ENCODE measurements at places on chromosomes 2 and 18.
A peak's percentile ranks its signal among the peaks of the same experiment; 100 is the strongest.

DNA sequence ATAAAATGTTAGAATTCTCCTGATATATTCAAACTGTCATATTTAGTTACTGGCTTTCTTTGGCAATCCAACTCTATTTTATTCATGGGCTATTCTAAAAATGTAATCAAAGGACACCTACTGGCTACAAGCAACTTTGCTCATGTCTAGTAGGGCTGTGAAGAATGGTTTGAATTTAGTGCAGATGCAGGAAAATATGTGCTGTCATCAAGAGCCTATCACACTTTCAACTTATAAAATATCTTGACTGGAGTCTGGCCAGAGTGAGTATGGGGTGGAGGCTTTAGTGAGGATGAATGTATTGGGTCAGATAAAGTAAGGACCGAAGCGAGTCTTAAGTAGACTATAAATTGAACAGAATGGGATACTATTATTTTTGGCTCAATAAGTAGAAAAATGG lies 343.4 kb upstream of the SPRED2 start:
- no peak for DNase-seq

GRCh38 chr2:107108556-107108955 lies 222.6 kb upstream of the ST6GAL2 start:
- DNase-seq: no peak

- no peak for DNase-seq
These were observed 527 bp downstream of the IGFBP5 start for GRCh38 chr2:216694826-216695217.

DNA sequence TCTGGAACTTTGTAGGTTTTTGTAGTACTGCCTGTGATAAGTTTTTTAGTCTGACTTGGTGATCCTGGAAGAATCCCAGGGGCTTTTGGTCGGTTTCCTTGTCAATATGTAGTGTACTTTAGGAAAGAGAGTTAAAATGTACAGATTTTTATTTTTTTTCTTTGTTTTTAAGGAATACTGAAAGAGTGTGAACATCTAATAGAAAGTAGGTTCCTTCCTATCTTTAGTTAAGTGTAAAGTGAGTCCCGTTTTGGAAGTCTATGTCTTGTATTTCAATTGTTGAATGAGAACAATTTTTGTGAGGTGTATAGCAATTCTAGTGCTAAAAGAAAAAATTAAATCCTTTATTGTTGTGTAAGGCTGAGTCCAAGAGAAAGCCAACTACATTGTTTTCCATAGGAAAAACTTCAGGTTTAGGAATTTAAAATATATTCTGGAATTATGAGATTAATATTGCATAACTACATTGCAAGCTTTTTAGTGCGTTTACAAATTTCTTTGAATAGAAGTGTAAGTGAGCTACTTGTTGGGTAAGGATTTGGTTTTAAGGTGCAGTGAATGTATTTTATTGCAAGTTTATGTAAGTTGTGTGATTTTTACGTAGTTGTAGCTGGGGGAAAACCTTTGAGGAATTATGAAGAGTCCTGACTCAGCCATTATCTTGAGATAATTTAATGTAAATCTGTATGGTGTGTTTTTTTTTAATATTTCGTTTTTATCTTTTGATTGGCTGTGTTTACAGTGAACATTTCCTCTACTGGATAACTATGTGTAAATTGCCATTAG lies 1.7 kb downstream of the VAPA start:
- DNase-seq: no peak

DNA sequence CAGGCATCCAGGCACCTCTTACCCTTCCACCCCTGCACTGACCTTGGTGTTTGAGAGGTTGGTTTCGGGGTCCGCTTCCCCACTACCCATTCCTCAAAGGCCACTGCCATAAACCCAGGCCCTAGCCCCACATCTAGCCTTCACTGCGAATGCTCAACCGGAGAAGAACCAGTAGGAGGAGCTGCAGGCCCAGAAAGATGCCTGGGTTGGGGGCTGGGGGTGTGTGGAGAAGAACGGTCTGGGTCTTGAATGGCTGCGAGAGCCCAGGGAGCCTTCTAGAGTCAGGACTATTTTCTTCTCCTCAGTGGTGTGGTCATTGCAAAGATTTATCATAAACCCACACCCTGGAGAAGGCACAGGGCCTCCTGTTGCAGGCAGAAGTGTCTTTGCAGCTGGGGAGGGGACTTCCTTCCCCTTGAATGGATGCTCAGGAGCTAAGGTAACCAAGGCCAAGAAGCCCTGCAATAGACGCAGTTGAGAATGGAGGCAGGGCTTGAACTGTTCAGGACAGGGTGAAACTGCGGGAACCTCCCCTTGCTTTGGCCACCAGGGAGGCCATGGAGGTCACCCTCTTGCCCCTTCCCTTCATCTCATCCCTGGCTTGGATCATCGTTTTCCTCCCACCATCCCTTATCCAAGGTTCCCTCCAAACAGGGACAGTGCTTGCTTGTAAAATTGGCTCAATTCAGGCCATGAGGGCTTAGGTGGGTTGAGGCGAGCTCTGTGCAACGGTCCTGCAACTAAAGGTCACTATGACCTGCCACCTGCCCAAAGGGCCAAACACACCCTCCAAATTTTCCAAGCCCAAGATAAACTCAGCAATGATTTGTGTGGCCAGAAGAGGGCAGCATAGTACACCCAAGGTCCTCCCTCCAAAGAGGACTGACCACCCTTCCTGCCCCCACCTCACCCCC lies 20.9 kb downstream of the THNSL2 start:
- DNase-seq: peak; percentile 74

- no peak for DNase-seq
These were observed 178.3 kb upstream of the DSEL start for GRCh38 chr18:67694787-67695186.

DNA sequence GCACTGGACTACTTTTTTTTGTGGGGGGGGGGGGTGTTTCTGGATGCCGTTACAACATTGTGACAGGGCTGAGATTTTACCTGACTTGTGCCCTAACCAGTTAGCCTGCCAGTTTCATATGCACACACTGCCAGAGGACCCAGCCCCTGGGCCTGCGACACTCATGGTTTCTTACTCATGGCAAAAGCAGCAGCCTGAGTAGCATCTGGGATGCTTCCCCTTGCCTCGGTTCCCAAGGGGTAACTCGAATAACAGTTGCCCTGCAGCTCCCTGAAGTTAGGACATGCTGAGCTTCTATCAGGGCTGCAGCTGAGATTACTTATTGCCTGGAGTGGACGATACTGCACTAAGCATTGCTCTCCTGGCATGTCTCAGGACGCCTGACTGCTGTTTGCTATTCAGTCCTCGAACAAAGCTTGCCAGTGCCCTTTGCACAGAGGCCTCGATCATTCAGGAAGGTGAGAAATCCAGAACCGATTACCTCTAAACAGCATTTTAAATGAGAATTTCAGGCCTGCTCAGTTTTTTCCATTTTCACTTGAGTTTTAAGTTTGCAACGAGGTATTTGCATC lies 47.9 kb downstream of the TRPM8 start:
- no peak for DNase-seq

- DNase-seq: no peak
These were observed 272.9 kb downstream of the SLC8A1 start for GRCh38 chr2:40178971-40179370.

DNA sequence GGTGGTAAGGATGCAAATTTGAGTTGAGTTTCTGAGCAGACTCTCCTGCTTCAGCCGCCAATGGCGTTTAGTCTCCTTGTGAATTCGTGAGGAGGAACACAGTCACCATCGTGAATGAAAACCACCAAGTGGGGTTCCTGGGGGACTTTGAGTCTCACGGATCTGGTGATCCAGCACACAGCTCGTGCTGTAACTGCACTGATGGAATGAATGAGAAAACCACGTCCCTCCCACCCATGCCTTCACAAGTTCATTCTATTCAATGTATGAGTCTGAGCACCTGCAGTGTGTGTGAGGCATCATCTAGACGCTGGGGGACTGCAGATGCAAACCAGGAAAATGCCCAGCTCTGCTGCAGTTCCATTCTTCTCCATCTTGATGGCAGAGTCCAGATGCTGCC lies 127.9 kb downstream of the PIEZO2 start:
- no peak for DNase-seq

DNA sequence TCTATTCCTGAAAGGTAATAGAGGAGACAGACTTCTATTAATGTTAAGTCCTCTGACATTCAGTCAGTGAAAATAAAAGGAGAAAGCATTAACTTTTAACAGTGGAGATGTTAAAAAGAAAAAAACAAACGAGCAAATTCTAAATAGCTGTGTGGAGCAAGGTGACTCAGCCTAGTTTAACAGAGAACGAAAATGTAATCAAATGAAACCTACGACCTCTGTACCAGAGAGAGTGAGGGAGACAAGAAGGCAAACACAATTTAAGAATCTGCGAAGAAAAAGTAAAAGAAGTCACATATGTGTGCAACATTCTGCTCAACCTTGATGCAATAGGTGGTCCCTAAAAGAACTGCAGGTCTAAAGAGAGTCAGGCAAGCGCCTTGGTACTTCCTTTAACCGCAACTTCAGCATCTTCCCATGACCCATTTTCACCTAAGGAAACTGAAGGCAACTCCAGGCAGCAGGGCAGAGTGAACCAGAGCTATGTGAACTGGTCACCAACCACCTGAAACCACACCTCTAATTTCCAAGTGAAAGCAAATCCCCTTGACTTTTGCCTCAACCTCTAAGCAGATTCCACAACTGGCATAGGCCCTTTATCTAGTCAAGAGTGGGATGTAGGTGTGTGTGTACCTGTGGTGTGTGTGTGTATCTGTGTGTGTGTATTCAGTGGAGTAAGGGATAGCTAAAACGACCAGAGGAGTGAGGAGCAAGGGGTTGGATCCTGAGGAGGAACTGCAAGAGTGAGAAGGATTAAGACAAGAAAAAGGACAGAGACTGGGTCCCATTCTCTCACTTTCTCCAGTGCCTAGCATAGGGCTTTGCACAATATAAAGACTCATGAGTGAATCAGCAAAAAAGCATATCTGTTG lies 43.0 kb downstream of the FIGN start:
- no peak for DNase-seq

- DNase-seq: no peak
These were observed 169.8 kb upstream of the ID2 start for GRCh38 chr2:8511868-8512612.

- no peak for DNase-seq
These were observed 10.9 kb downstream of the TMBIM1 start for GRCh38 chr2:218281449-218281848.

- no peak for DNase-seq
These were observed 164.6 kb upstream of the TRIB2 start for GRCh38 chr2:12552092-12552491.

DNA sequence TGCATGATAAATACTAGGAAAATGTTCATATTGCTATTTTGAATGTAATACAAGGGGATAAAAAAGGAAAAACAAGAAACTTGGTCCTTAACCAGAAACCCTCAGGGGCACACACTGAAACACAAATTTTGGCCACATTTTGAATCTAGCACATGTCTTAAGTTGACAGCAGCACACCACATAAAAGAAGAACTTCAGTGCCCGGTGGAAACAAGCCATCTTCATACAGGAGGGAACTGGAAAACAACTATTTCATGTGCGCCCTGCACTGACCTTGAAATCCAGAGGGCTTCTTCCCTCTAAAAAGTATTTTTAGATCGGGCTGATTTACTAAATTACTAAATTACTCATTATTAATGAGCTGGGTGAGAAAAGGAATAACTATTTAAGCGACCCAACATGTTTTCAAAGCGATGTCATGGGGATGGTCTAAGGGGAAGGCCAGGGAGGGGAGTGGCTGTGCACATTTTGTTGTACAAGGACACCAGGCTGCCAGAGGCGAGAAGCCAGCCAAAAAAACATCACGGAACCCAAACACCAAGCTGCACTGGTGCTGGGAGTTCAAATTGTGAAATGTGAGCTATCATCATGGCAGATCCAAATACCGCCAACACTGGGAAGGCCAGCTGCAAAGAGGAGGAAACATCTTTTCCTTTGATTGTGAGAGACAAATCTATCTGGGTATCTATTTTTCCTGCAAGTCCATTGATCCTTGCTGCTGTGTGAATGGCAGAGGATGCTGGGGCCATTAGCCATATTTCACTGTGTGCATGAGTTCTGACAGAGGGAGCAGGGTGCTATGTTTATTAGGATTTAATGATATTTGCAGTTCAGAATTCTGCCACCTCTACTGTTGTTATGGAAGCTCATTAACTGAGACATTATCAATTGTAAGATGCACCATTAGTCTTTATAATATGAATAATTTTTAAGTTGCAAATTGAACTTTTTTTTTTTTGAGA lies 150.7 kb upstream of the LMAN1 start:
- no peak for DNase-seq

- no peak for DNase-seq
These were observed 163.5 kb downstream of the ZEB2 start for GRCh38 chr2:144356402-144356801.

- no peak for DNase-seq
These were observed 175.4 kb downstream of the MEMO1 start for GRCh38 chr2:31835450-31835849.

All from WTC11 (cell line).